ENCODE measurements at places on chromosomes 3 and 15.

DNA sequence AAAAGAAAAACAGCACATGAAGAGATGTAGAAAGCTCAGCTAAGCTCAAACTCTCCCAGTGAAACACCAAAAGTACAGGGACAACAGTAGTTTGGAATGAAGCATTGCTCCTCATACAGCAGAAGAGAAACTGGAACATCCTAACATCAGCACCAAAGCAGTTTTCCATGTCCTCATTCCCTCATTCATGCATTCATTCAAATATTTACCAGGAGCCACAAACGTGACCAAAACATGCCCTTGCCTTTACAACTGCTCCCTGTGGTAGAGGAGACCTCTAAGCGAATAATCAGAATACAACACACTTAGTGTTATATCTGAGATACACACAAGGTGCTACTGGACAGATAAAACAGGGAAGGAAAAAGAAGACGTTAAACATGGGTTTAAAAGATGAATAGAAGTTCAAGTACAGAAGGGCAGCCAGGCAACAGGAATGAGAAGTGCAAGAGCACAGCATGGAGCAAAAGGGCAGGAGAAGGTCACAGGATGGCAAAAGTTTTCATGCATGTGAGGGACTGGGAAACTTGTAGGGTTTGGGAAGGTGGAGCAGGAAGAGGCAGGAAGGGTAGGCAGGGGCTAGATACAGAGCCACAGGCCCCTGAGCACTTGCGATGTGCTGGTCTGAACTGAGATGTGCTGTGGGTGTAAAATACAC is 58.5 kb upstream of the LMCD1 start:
- no peaks in the 10 kb centered on the region for H3K36me3 ChIP-seq
- no peak for DNase-seq
- H3K27me3 ChIP-seq, result no peaks in the 10 kb centered on the region
- no peak overlapping the region for H3K27ac ChIP-seq
- no peak overlapping the region for H3K4me3 ChIP-seq
- peaks cover 9% of the 10 kb centered on the region for H3K4me1 ChIP-seq

DNA sequence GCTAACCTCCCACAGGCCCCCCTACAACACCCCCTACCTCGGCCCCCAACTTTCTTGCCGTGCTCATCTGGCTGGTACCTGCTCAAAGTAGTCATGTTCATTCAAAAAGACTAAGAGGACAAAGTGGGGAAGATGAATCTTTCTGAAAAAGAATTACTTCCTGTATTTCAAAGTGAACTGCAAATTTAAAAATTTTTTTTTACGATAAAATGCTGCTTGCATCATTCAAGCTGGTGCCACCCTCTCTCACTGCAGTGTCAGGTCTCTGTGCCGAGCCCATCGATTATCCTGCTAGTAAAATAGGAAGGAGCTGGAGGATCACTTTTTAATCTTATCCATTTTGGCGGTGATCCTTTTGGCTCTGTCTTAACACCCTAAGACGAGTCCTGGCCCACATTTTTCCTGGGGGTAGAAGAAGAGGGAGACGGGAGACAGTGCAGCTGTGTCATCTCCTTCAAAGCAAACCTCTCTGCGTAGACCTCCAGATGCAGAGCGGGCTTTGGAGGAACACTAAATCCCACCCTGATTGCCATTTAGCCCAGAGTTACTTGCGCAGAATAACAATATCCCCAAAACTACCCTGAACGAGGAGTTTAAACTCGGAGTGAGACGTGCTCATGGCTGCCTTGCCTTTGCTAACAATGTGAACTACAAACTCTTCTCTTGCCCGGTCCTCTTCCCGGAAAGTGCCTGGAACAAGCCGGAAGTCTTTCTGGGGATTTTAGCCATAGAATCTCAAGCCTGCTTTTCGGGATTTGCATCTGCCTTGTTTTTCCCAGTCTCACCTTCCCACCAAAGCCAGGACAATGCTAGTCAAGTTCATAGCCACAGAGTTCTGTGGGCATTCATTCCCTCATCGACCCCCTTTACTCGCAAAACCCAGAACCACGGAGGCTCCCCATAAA is 66.2 kb upstream of the CGNL1 start:
- no peak for DNase-seq
- H3K36me3 ChIP-seq, result no peaks in the 10 kb centered on the region
- H3K4me1 ChIP-seq, result no peaks in the 10 kb centered on the region
- H3K27me3 ChIP-seq, result no peaks in the 10 kb centered on the region
- no peak overlapping the region for H3K4me3 ChIP-seq

DNA sequence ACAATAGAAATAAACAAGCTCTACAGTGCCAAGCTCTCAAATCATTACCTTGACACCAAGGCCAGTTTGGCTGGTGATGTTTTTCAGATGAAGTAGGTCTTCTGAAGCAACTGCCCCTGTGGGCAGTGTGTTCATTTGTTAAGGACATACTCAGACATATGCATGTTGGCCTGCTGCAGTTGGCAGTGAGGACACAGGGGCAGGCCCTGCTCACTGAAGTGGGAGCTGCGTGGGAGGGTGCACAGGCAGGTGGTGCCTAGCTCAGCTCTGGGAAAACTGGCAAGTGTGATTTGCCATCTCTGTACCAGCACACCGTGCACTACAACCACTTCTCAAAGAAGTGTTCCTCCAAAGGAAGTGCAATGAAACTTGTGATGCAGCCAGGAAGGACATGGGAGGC is 28.5 kb upstream of the SNRK start:
- H3K4me1 ChIP-seq, result no peaks in the 10 kb centered on the region
- H3K36me3 ChIP-seq, result no peaks in the 10 kb centered on the region
- DNase-seq, result no peak
- H3K27ac ChIP-seq, result no peak overlapping the region
- no peak overlapping the region for H3K4me3 ChIP-seq

DNA sequence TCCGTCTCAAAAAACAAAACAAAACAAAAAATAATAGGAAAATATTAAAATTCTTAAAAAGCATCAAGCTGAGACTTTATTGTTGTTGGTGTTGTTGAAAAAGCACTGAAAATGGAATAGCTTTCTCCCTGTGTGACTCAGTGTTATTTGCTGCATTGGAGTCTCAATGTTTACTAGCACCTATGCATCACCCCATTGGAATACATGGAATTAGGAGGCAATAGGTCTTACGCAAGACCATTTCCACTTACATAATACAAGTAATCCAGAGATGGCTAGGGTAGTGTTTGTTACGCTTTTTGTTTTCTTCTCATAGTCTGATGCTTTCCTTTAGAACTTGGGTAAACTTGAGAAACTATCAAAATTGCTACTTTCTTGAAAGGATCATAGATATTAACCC is 15.2 kb downstream of the GXYLT2 start:
- no peaks in the 10 kb centered on the region for H3K36me3 ChIP-seq
- no peak for DNase-seq
- no peaks in the 10 kb centered on the region for H3K27me3 ChIP-seq
- peaks cover 9% of the 10 kb centered on the region for H3K4me1 ChIP-seq
- H3K4me3 ChIP-seq, result no peak overlapping the region

- H3K4me1 ChIP-seq, result no peaks in the 10 kb centered on the region
- H3K36me3 ChIP-seq, result no peaks in the 10 kb centered on the region
- H3K27ac ChIP-seq, result no peak overlapping the region
- DNase-seq, result no peak
- peaks cover 4% of the 10 kb centered on the region for H3K27me3 ChIP-seq
- H3K4me3 ChIP-seq, result no peak overlapping the region
Observed at GRCh38 chr3:168671091-168671490, 575.4 kb upstream of the GOLIM4 start.

GRCh38 chr3:118990823-118991560 is 43.7 kb downstream of the IGSF11 start:
- H3K36me3 ChIP-seq, result no peaks in the 10 kb centered on the region
- no peaks in the 10 kb centered on the region for H3K4me1 ChIP-seq
- H3K4me3 ChIP-seq, result no peak overlapping the region
- H3K27me3 ChIP-seq, result peaks cover 70% of the 10 kb centered on the region

- no peak for DNase-seq
- H3K27ac ChIP-seq, result no peak overlapping the region
- no peaks in the 10 kb centered on the region for H3K4me1 ChIP-seq
- no peak overlapping the region for H3K4me3 ChIP-seq
- no peaks in the 10 kb centered on the region for H3K36me3 ChIP-seq
Observed at GRCh38 chr3:16520970-16521881, 7.7 kb upstream of the RFTN1 start.

GRCh38 chr3:152046280-152046679 is 172.8 kb downstream of the SUCNR1 start:
- H3K27me3 ChIP-seq, result no peaks in the 10 kb centered on the region
- no peak overlapping the region for H3K27ac ChIP-seq
- H3K4me1 ChIP-seq, result no peaks in the 10 kb centered on the region
- no peak for DNase-seq
- H3K36me3 ChIP-seq, result no peaks in the 10 kb centered on the region

DNA sequence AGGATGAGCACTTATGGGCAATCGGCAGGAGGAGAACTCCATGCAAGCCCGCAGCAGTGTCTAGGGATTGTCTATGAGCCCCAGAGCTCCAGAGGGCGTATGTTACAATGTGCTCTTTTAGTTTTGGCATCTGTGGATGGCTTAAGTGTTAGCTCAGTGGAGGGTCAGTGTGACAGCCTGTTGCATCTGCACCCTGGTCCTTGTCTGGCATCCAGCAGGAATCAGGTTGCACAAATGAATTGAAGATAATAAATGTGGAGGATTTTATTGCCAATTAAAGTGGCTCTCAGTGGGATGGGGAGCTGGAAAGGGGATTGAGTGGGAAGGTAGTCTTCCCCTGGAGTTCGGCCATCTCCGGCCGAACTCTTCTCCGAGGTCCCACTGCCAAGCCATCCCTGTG is 11.8 kb upstream of the PRICKLE2 start:
- no peak overlapping the region for H3K4me3 ChIP-seq
- no peak overlapping the region for H3K27ac ChIP-seq
- H3K36me3 ChIP-seq, result no peaks in the 10 kb centered on the region
- peaks cover 19% of the 10 kb centered on the region for H3K27me3 ChIP-seq
- DNase-seq, result no peak

DNA sequence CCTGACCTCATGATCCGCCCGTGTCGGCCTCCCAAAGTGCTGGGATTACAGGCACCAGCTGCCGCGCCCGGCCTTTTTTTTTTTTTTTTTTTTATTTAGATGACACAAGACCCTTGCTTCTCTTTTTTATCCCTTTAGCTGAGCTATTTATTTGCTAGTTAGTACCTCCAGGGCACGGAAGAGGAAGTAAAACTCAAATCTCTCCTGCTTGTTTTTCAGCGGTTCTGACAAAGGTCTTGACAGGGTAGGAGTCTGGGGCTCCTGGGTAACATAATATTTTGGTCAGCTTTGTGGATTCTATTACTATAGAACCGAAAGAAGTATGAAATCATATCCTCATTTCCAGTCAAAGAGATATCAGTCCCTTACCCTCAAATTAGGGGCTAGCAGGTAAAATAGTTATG is 44.0 kb upstream of the ETV5 start:
- DNase-seq, result no peak
- H3K4me1 ChIP-seq, result no peaks in the 10 kb centered on the region
- H3K4me3 ChIP-seq, result no peak overlapping the region
- H3K27me3 ChIP-seq, result no peaks in the 10 kb centered on the region
- H3K36me3 ChIP-seq, result no peaks in the 10 kb centered on the region
- no peak overlapping the region for H3K27ac ChIP-seq

DNA sequence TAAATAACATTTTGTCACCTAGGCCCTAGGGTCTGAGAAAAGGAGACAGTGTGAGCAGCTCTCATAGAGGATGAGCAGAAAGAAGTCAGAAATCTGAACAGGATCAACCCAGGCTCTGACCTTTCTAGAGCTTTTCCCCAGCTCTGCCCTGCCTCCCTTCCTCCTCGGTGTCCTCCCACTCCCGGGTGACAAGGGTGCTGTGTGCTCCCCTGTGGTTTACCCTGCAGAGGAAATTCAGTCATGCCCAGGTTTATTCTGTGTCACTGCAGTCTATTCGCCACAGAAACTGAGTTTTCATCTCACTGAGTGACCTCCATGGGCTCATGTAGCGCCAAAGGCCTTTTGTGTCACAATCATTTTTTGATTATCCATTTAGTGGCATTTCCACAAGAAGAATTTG is 76.6 kb downstream of the IL12A start:
- H3K4me3 ChIP-seq, result no peak overlapping the region
- no peak for DNase-seq
- H3K4me1 ChIP-seq, result no peaks in the 10 kb centered on the region
- no peaks in the 10 kb centered on the region for H3K27me3 ChIP-seq
- H3K27ac ChIP-seq, result no peak overlapping the region

GRCh38 chr15:100030586-100031229 is 297.5 kb upstream of the LYSMD4 start:
- no peaks in the 10 kb centered on the region for H3K27me3 ChIP-seq
- DNase-seq, result no peak
- H3K4me1 ChIP-seq, result no peaks in the 10 kb centered on the region
- no peak overlapping the region for H3K4me3 ChIP-seq
- no peak overlapping the region for H3K27ac ChIP-seq

DNA sequence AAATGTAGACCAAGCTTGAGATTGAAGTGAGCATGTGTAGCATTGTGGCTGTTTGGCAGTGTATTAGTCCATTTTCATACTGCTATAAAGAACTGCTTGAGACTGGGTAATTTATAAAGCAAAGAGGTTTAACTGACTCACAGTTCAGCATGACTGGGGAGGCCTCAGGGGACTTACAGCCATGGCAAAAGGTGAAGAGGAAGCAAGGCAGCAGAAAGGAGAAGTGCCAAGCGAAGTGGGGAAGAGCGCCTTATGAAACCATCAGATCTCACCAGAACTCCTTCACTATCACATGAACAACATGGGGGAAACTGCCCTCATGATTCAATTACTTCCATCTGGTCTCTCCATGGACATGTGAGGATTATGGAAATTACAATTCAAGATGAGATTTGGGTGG is 8.6 kb upstream of the CERS3 start:
- no peak overlapping the region for H3K4me3 ChIP-seq
- no peak overlapping the region for H3K27ac ChIP-seq
- H3K27me3 ChIP-seq, result peaks cover 29% of the 10 kb centered on the region
- H3K4me1 ChIP-seq, result no peaks in the 10 kb centered on the region
- no peaks in the 10 kb centered on the region for H3K36me3 ChIP-seq

DNA sequence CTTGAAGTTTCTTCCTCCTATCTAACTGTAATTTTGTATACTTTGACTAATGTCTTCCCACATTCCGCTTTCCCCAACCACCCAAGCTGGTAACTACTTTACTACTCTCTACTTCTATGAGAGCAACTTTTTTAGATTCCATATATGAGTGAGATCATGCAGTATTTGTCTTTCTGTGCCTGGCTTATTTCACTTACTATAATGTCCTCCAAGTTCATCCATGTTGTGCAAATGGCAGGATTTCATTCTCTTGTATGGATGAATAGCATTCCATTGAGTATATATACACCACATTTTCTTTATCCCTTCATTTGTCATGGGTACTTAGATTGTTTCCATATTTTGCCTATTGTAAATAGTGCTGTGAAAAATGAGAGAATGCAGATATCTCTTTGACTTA is 78.5 kb upstream of the CCNL1 start:
- no peak overlapping the region for H3K4me3 ChIP-seq
- H3K4me1 ChIP-seq, result no peaks in the 10 kb centered on the region
- no peaks in the 10 kb centered on the region for H3K27me3 ChIP-seq
- H3K36me3 ChIP-seq, result no peaks in the 10 kb centered on the region
- no peak overlapping the region for H3K27ac ChIP-seq

- no peaks in the 10 kb centered on the region for H3K36me3 ChIP-seq
- no peaks in the 10 kb centered on the region for H3K4me1 ChIP-seq
- H3K27me3 ChIP-seq, result no peaks in the 10 kb centered on the region
Observed at GRCh38 chr3:62097121-62097520, 276.2 kb downstream of the FEZF2 start.
